ENCODE measurements at places on chromosomes 5 and 9.

DNA sequence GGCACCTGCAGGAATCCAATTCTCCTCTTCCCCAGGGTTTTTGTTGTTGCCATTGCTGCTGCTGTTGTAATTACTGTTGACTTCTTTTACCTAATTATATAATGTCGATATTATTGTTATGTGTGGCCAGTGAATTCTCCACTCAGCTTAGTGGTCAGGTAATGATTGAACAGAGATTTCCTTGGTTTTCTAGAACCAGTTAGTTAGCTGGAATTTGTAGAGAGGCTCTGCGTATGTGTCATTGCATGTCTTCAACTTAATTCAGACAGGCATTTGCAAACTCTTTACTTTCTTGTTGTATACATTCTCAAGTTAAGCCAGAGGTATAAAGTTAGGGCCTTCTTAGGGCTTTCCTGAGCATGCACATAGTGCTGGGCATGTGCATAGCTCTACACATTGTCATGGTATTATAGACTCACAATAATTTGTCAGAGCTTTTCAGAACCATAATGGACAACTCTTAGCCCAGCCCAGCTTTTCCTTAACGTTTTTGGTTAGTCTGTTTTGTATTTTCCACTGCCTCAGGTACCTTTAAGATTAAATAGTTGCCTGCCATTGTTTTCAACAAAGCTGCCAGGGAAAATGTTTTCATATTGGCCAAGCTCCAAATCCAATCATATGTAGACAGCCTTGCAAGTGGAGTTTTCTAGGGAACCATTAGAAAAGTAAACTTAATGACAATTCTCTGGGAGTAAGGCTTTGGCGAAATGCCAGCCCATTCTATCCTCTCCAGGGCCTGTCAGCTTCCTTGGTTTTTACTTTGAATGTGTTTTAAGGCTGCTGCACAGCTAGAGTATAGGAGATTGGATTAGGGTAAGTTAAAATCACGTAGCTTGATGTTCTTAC is 68.1 kb downstream of the UBE2R2 start:
- peak; percentile 64 for DNase-seq

DNA sequence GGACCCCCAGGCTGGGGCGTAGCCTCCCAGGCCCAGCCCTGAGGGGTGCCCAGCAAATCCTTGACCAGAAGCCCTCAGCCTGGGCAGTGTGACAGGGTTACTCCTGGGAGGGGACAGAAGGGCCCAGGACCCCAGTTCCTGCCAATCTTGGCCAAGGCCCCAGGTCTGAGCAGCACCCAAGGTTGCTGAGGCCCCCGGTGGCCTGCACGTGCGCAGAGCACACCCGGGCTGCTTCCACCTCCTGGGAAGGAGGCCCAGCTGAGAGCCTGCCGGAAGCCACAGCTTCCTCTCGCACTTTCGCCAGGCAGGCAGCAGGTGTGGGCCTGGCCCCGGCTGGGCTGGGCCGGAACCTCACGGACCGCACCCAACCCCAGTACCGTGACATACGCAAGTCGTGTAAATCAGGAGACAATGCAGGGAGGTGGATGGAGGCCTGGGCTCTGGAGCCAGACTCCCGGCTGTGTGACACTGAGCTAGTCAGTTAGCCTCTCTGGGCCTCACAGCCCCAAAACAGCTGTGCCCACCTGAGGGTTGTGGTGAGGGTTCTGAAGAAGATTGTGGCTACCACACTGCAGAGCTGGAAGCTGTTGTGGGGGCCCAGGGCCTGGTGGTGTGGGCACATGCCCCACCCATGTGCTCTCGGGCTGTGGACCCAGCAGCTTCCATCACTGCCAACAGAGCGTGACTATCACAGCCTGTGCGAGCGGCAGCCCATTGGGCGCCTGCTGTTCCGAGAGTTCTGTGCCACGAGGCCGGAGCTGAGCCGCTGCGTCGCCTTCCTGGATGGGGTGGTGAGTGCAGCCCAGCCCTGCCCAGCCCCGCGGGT is 5.1 kb downstream of the GRK6 start:
- no peak for DNase-seq

DNA sequence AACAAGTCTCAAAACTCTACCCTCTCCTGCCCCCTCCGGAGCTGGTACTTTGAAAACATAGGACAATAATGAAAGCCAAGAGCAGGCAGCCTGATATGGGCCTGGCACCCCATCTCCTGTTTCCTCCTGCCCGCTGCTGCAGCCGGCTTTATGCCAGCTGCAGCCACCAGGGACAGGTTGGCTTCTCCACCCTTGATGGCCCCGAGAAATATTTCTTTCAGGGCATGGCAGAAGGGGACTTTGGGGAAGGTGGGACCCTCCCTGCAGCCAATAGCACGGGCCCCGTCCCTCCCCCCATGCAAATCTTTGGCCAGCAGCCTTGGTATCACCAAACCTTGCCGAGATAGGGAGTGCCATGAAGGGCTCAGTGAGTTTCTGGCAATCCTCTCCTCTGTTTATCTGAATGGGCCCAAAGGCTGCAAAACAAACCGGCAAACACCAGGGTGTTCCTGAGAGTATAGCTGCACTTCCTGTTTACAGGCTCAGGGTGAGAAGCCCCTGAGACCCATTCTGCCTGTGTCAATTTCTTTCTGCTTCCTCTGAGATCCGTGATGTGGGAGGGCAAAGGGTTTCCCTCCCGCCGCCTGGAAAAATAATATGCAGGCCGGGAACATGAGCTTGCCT is 73.4 kb upstream of the BOD1 start:
- DNase-seq: no peak

DNA sequence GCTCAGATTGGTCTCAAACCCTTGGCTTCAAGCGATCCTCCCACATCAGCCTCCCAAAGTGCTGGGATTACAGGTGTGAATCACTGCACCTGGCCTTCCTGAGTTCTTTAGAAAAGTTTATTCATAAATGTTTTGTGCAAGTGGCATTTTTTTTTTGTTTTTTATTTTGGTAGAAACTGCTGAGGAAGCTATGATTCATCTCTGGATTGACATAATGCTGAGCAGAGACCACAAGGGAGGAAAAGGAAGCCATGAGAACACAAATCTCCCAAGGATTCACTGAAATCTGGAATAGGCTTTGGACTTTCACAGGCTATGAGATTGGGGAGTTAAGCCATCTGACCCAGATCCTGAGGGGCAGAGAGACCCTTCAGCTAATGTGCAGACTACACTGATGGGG is 3.4 kb upstream of the SLC46A2 start:
- DNase-seq: no peak

GRCh38 chr9:133127340-133127981 is 6.4 kb upstream of the RALGDS start:
- no peak for DNase-seq

DNA sequence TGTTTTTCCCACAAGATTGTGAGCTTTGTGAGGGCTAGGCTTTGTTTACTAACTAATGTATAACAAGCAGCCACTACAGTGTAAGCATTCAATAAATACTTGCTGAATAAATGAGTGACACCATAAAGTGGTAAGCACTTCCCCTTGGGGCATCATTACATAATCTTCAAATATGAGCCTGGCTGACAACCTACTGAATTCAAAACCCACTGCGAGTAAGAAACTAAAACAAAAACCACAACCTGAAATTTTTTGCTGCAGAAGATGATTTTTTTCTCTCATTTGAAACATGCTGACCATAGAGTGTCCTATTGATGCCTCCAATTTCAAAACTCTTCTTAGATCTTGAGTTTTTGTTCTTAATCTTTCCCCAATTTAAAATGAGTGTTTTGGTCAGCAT is 331.3 kb upstream of the CCNG1 start:
- no peak for DNase-seq

- DNase-seq: no peak
Observed at GRCh38 chr5:39461007-39461682, 36.4 kb upstream of the DAB2 start.

GRCh38 chr5:180075703-180076102 is 4.1 kb upstream of the RNF130 start:
- no peak for DNase-seq

DNA sequence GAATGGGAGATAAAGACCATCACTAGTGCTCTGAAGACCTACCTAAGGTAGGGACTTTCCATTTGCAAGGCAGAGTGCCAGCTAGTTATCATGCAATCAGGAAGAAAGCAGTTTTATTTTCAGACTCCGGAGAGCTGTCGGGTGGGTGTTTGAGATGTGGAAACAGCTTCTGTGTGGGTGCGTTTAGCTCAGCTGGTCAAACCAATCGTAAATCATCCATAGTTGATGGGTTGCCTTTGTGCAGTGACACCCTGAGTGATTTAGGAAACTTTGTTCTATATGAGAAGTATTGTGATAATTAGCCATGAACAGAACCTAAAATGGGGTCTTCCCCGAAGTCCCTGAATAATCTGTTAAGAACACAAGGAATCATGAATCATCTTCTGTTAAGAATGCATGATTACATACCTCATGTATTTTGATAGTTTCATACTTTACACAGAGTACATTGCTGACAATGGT is 284.3 kb downstream of the ARHGAP26 start:
- DNase-seq: no peak

GRCh38 chr5:103371046-103371607 is 112.6 kb downstream of the MACIR start:
- DNase-seq: no peak

- DNase-seq: no peak
Observed at GRCh38 chr5:77643654-77644370, 5.3 kb upstream of the OTP start.

DNA sequence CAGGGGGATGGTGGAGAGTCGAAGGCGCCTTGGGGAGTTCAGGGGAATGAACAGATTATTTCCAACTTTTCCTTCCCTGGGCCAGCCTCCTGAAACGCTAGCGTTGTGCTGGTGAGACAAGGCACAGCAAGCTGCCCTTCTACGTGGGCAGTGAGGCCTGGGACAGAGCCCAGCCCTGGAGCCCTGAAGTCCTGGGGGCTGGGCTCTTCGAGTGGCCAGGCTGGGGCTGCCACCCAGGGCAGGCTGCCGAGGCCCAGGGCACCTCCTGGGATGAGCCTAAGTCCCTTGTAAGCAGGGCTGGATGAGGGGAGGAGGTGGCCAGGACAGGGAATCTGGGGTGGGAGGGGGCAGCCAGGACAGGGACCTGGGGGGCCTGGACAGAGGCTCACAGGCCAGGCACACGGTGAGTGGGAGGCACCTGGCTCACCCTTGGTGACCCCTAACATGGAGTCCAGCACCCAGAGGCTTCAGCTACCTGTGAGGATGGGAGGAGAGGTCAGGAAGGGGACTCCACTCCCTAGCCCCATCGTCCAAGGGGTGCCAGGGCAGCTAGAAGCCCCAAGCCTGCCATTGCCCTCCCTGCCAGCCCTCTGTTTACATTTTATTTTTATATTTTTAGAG is 1.3 kb upstream of the LCN12 start:
- DNase-seq: no peak

Measured in SK-N-MC (cell line).